ENCODE measurements at places on chromosomes 2 and 18.

DNA sequence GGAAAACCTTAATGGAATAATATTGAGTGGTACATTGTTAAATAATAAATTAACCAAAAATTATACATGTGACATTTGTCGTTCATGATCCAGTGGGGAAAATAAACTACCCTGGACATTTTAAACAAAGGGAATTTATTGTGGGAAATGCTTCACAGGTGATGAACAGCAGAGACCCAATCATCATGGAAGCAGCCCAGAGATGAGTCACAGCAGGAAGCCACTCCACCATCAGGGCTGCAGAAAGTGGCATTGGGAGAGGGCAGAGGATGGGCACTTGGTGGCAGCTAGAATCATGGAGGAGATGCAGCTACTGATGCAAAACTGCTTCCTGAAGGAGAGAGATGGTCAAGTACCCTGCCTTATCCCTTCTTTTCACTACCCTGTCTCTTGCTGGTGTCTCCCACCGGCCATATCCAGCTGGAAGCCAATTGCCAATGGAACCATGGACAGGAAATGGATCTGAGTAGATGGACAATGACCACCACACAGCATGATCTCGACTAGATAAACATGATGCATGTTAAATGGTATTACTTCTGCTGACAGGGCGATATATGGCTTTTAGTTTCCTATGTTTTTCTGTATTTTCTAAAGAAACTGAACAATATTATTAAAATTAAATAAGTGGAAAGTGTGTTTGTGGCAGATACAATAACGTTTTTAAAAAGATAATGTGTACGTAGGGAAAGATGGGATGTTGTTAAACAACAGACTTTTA is 139.8 kb downstream of the RPIA start:
- DNase-seq: peak; percentile 1

GRCh38 chr2:172735582-172736423 is at the start of gene RAPGEF4:
Gene RAPGEF4, plus strand, starts transcription at chr2:172735845. Its CDS starts 139 bp downstream, at chr2:172735984.
- DNase-seq: no peak

- DNase-seq: no peak
Measured at GRCh38 chr2:204849892-204850291, 304.6 kb downstream of the PARD3B start.

GRCh38 chr2:51218047-51218446 is 186.1 kb upstream of the NRXN1 start:
- DNase-seq: no peak

DNA sequence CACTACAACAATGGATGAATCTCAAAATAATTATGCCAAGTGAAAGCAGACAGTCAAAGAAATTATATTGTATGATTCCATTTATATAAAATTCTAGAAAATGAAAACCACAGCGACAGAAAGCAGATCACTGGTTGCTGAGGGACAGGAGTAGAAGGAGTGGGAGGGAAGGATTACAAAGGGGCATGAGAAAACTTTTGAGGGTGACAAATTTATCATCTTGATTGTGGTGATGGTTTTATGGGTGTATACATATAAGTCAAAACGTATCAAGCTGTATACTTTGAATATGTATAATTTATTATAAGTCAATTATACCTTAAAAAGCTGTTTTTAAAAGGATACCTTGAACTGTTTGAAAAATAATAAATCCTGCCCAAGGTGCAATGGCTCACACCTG is 27.7 kb downstream of the ATF2 start:
- DNase-seq: no peak

DNA sequence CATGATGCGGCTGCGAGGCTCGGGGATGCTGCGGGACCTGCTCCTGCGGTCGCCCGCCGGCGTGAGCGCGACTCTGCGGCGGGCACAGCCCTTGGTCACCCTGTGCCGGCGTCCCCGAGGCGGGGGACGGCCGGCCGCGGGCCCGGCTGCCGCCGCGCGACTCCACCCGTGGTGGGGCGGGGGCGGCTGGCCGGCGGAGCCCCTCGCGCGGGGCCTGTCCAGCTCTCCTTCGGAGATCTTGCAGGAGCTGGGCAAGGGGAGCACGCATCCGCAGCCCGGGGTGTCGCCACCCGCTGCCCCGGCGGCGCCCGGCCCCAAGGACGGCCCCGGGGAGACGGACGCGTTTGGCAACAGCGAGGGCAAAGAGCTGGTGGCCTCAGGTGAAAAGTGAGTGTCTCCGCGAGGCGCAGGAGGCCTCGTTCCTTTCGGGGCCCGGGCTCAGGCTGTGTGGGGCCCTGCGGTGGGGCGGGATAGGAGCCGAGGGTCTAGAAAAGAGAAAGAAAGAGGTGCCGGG is 520 bp downstream of the GLS start:
- no peak for DNase-seq

All from astrocyte of the spinal cord (primary cell).